GM12892 (cell line): ENCODE measurements at places on chromosomes 2 and 18.

GRCh38 chr2:126801473-126801872 lies 97.2 kb upstream of the TEX51 start:
- no peak for DNase-seq

DNA sequence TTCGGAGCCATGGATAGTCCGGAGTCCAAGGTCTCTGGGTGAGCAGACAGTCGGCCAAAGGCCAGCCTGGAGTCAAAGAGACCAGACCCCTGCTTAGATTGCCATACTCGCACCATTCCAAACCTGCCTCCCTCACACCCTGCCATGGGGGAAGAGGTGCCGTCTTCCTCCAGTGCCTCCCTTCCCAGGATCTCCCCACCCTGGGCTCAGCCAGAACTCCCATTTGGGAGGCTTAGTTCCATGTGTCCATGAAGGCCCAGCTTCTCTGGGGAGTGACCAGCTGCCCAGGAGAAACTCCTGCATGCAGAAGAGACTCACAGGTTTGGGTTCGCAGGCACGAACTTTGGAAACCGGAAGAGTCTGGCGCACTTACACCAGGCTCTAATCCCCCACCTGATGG lies 21.7 kb downstream of the IGFBP5 start:
- no peak for DNase-seq

- DNase-seq = no peak
Measured at GRCh38 chr2:232666051-232666805, 30.9 kb upstream of the GIGYF2 start.

DNA sequence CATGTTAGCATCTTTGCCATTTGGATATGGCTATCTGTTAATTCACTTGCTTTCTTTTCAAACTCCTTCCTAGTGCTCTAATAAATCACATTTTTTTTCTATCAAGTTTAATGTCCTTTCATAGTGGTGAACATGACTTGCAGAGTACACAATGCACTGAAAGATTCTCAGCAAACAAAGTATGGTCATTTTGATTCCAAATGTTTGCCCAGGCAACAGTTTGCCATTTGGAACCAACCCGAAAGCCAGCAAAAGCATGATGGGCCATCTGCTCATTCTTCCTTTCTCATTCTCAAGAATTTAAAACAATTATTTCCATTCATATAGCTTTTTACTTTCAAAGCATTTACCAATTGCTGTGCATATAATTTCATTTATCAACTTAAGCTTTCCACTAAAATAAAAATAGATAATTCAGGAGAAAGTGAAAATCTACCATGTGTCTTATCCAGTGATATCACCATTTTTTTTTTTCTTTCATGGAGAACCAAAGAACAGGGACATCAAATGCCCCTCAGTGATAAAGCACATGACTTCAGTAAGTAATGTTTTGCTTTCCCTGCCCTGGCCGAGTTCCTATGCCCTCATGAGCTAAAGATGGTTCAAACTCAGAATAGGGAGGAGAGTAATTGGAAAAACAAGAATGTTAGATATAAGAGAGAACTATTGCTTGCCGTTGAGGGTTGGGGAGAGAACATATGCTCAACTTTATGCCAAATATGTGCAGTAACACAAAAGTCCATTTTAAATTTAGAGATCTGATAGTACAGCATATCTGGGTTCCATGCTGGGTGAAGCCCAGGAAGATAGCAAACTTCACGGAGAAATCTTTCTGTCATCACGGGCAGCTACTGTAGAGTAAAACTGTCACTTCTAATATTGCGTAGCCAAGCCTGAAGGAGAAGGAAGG lies 62.1 kb downstream of the HNMT start:
- no peak for DNase-seq

DNA sequence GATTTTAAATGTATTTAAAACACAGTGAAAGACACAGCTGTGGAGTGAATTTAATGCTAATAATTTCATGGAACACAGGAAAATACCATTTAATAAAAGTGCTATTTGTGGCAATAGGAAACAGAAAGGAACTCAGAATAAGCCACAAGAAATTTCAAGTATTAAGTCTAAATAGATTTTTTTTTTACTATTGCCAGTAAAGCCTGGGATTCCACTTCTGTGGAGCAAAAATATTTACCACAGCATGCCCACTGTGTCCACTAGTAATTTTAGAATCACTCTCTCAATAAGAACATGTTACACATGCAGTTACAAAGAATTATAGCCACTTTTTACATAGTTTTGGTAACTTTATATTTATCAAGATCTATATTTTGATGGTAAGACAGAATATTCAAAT lies 17.2 kb downstream of the KCTD18 start:
- no peak for DNase-seq
